ENCODE measurements at places on chromosomes 7 and 10.

DNA sequence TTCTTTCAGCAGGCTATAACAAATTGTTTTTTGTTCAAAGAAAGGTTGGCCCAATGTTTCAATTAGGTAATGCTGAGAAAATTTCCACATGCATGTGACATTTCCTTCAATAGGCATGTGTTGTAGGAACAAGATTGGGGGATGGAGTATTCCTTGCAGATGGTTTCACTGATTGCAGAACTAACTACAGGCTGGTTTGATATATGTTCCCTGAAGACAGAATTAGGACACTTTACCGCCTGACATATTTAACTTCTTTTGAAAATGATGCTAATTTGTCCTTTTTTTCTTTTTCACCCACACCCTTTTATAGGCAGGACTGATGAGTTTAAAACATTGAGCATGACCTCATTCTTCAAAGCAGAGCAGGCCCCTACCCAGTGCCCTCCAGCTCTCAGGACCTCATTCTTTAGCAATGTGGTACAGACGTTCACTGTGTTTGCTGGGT lies 163.3 kb downstream of the CPED1 start:
- peak; percentile 68 for DNase-seq

DNA sequence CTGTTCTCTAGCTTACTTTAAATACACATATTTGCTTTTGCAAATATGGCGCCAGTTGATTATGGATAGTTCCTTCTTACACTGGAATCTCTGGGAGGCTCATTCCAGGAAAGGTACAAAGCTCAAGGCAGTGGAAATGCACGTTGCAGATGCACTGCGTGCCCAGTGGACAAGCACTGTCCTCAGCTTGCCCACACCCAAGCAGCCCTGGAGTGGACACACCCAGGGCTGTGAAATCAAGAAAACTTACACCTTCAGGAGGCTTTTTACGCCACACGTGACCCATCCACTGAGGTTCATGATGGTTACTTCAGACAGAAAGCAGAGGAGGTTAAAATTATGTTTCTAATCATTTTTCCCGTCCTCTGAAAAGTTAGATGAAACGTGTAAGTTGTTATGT lies 248.5 kb downstream of the VTI1A start:
- no peak for DNase-seq

DNA sequence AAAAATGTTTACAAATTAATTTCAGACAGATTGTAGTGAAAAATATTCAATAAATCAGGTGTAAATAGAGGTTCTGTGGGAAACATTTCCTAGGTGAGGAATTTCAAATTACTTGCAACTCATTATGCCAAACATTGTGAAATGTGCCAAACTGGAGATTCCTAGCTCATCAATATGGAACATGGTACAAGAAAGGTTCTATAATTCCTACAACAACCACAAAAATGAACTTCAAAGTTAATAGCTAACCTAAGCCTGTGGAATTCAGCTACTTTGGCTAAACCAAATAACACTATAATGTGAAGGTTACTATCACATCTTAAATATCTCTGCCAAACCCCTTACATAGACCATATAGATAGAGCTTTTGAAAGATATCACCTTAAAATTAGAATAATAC lies 223.3 kb upstream of the HGF start:
- no peak for DNase-seq

- DNase-seq: no peak
Measured at GRCh38 chr10:527416-527815, 162.1 kb downstream of the DIP2C start.

DNA sequence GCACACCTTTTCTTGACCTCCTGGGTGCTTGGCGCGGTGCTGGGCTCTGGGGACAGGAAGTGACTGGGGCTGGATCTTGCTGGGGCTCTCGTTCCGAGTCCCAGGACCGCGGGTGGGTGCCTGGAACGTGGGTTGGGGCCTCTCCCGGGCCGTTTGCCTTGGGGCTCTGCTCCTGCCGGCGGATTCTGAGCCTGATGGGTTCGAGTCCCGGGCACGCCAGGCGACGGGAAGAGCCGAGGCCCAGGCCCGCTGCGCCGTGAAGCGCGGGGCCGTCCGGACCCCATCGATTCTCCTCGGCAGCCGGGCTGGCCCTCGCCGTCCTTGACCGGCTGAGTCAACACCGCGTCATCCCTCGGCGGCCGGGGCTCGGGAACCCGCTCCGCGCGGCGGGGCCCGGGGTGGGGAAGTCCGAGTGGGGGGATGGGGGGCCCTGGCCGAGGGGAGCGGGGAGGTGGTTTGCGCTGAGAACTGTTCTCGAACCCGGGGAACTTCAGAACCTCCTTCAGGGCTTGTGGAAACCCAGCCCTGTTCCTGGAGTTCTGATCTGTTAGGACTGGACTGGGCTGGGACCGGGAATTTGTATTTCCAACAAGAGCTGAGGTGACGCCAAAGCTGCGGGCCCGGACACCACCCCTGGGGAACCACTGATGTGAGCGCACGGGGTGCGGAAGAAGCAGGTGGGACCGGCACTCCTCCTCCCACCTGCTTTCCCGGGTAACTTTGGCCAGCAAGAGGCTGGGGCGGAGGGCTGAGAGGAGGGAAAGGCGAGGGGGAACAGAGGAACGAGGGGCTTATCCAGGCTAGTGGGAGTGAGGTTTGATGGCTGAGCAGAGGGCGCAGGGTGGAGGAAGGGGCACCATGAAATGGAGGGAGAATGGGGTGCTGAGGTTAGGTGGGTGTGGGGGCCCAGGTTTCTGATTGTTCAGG lies 6.2 kb downstream of the HHEX start:
- DNase-seq: no peak

DNA sequence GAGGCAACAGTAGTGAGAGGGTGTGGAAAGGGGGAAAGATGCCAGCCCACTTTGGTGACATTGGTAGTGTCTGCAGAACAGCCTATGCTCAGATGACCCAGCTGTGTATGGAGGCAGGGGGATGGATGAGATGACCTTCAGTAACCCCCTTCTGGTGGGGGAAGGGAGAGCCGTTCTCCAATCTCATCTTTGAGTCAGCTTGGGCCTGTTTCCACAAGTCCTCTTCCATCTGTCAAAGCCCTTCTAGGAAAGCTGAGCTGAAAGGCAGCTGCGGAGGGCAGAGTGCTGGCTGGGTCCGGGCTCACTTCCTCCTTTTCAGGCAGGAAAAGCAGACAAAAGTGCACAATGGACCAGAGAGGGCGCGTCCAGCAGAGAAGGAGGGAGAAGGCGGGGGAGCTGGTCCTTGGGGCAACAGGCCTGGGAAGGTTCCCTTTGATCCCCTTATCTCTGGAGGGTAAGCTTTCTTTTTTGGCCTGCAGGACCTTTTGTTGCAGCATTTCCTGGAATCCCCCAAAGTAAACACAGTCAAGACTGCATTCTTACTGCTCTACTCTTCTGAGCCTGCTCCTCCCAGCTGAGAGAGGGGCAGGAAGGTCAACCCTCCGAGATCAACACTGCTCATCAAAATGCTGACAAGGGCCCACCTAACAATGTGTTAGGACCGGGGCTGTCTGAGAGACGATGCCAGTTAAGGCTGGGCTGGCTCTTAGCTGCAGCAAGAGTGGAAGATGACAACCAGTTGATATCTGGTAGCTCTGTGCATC lies 1.2 kb upstream of the LRMDA start:
- DNase-seq: no peak

DNA sequence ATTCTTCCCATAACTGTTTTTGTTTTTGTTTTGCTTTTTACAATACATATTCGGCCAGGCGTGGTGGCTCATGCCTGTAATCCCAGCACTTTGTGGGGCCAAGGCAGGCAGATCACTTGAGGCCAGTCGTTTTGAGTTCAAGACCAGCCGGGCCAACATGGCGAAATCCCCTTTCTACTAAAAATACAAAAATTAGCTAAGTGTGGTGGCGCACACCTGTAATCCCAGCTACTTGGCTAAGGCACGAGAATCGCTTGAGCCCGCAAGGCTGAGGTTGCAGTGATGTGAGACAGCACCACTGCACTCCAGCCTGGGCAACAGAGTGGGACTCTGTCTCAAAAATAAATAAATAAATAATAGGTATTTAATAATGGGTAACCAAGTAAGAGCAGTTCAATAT lies 2.3 kb downstream of the TM9SF3 start:
- DNase-seq: no peak

- DNase-seq: no peak
Measured at GRCh38 chr10:116907245-116907987, 58.1 kb downstream of the ENO4 start.

DNA sequence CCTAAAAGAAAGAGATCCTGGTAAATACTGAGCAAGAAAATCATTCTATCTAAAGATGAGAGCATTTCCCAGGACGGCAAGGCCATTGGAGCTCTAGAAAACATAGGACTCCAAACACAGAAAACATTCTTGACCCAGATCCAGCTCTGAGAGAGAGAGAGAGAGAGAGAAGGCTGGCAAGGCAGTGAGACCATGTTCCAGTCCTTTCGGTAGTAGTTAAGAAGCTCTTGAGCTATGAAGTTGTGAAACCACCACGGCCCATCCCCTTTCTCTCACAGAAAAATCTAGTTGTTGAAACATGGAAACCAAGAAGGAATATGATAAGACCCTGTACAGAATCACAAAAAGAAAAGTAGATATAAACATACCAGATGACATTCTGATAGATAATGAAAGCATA lies 212.4 kb upstream of the NPSR1 start:
- DNase-seq: no peak

- no peak for DNase-seq
Measured at GRCh38 chr10:93378997-93379730, 103.0 kb downstream of the MYOF start.

- DNase-seq: peak; percentile 21
Measured at GRCh38 chr10:93435621-93436397, 46.3 kb downstream of the MYOF start.

DNA sequence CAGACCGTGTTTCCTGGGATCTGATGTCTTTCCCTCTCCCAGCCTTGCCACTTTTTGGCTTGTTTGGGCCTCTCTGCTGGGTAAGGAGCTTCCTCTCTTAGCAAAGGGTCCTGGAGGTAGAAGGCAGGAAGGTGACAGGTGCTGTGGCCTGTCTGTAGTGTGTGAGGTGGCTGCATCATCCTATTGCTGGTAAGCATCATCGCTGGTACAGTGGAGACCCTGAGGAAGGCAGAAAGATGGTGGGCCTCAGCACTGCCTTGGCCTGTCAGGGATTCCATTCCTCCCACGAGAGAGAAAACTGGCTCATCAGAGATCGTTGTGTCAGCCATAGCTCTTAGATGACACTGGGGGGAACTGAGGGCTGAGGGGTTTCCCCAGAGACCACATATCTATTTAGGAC lies 46.5 kb downstream of the ZMIZ1 start:
- DNase-seq: no peak

DNA sequence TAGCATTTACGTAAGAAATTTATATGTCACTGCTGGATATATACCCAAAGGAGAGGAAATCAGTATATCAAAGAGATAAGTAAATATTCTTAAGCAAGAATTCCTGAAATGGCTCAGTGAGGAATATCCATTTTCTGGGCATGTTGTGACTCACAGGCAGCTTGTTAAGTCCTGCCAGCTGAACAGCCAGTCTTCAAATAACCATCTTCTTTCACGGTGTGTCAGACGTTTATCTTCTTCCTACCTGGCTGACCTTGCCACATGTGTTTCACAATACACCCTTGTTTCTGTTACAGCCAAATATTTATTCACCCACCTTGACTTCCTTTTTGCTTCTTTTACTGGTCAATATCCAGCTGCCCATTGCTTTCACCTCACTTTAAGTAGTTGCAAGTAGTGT lies 648.1 kb downstream of the ANKRD7 start:
- no peak for DNase-seq

DNA sequence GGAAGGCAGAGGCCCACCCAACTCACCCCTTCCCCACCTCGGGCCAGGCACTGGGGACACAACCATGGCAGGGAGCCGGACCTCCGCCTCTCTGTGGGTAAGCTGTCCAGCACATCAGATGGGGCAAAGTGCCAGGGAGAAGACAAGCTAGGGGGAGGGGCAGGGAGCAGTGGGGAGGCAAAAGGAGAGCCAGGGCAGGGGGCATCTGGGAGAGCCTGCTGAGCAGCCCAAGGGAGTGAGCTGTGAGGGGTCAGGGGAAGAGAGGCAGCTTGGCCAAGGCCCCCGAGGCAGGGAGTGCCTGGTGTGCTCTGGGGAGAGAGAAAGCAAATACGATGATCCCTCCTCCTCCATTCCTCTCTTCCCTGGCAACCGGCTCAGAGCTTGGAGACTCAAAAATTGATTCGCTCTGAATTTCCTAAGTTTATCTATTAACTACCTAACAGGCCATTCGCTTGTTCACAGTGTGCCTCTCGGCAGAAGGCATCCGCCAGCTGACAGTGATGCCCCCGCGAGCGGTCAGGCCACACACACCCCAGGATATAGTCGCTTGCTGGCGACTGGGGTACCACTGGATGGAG lies 4.5 kb downstream of the CAMK2B start:
- DNase-seq: peak; percentile 27

DNA sequence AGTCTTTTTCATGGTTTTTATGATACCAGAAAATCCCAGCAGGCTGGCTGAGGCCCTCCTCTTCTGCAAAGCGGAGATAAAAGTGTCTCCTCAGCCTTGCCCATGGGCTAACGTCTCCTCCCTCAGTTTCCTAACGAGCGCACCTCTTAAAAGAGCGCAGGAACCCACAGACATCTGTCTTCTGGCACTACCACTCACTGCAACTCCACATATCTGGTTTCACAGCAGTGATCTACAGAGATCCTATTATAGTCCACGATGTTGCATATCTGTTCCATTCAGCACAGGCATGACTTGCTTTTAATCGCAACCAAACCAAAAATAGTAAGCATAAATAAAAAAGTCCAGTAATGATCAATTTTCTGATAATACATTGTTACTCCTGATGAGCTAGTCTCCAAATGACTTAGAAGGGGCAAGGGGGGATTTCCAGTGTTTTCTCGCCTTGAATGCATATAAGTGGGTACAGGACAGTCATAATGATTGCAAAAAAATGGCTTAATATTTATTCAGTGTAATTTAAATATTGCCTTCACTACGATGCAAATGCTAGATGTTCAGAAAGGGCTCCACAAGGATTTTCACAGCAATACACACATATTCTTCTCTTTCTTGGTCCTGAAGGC lies 20.9 kb downstream of the ANKRD22 start:
- no peak for DNase-seq

DNA sequence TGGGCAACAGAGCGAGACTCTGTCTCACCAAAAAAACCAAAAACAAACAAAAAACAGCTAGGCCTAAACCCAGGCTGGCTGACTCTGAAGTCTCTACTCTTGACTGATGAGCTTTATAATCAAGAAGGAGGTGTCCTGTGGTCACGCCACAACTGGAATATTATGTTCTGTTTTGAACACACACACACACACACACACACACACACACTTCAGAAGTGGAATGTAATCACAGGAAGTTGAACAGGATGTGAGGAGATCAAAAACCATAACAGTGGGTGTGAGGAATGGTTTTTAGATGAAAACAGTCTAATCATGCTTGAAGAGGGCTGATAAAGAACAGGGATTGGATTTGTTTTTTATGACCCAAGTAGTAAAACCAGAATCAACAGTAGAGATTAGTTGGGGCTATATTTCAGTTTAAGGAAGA lies 51.1 kb upstream of the IL6 start:
- DNase-seq: no peak

DNA sequence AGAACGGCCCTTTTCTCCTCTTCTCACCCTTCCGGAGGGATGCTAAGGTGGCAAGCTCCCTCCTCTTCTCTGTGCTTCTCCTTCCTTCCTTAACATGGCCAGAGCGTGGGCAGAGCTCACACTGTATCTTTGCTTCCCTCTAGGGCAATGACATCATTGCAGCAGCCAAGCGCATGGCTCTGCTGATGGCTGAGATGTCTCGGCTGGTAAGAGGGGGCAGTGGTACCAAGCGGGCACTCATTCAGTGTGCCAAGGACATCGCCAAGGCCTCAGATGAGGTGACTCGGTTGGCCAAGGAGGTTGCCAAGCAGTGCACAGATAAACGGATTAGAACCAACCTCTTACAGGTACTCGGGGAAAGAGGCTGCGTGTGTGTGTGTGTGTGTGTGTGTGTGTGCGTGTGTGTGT lies 36.6 kb downstream of the AP3M1 start:
- peak; percentile 48 for DNase-seq

All from brain (organoid and tissue), 16 donors.